Stimulated activated memory B cell treated with anti-CD40 and anti-IgM and Interleukin-4, amounts not matched to agents 10 μg/mL and 1 μg/mL and 100 μg/mL, for 72 hours (primary cell): ENCODE measurements at places on chromosomes 11 and 22.
A peak's percentile ranks its signal among the peaks of the same experiment; 100 is the strongest.

DNA sequence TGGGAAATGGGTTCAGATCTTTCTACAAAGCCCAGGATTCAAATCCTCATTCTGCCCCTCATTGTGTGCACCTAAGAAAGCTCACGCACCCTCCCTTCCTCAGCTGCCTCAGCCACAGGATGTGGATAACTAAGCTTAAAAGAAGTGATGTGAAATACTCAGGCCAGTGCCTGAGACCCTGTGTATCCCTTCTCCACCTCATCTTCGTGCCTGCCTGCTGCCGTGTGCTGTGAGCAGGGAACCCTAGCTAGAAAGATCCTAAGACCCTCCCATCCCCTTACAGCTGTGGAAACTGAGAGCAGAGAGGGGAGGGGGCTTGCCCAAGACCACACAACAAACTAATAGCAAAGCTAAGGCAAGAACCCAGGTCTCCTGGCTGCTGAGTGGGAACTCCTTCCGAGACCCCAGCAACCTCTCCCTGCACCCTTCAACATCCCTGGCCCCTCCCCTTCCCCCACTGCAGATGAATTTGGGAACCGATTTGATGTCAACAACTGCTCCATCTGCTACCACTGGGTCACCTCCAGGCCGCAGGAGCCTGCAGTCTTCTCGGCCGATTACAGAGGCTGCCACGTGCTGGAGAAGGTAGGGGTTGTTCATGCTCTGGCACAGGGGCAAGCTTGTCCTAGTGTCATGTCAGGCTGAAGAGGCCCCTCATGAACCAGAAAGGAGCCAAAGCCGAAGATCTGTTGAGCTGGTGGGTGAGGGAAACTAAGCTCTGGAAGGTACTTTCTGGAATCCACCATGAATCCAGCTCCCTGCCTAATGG lies 1.5 kb downstream of the ZP1 start:
- H3K36me3 ChIP-seq: no peaks in the 10 kb centered on the region
- no peak overlapping the region for H3K27ac ChIP-seq
- H3K4me1 ChIP-seq: no peaks in the 10 kb centered on the region
- H3K27me3 ChIP-seq: peaks cover 20% of the 10 kb centered on the region
- no peak overlapping the region for H3K4me3 ChIP-seq

DNA sequence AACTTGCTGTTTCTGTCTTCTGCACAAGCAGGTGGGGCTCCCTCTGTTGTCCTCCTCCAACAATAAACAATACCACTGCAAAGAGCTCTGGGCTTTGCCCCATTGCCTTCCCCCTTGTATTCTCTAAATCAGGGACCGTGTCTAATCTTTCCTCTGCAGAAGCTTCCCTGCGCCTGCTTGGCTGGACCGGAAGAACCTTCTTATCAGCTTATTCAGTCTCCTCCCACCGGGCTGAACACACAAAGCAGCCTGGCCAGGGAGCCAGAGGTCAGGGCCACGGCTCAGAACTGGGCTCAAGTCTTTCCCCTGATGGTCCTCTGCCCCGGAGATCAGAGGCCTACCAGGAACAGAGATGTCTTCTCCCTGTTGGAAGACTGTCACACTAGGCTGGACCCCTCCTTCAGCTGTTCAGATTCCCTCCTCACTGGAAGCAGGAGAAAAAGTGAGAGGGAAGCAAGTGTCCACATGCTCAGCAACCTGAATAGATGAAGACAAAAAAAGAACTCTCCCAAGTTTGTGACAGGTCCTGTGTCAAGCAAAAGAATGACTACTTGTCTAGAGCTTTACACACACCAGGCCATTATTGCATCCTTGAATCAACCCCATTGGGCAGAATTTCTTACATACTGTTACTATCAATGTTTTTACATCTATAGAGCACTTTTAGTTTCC lies 63.7 kb downstream of the RAB30 start:
- no peaks in the 10 kb centered on the region for H3K27me3 ChIP-seq
- peaks cover 37% of the 10 kb centered on the region for H3K36me3 ChIP-seq
- H3K4me3 ChIP-seq: peak overlapping the region; percentile 41
- peaks cover 66% of the 10 kb centered on the region for H3K4me1 ChIP-seq
- peak overlapping the region; percentile 77 for H3K27ac ChIP-seq

- no peaks in the 10 kb centered on the region for H3K27me3 ChIP-seq
- no peak for ATAC-seq
- no peaks in the 10 kb centered on the region for H3K4me1 ChIP-seq
- H3K27ac ChIP-seq: no peak overlapping the region
- H3K36me3 ChIP-seq: no peaks in the 10 kb centered on the region
These were observed 952.5 kb upstream of the CNTN5 start for GRCh38 chr11:98068251-98068650.

- no peak overlapping the region for H3K4me3 ChIP-seq
- no peaks in the 10 kb centered on the region for H3K36me3 ChIP-seq
- H3K27ac ChIP-seq: no peak overlapping the region
- peaks cover 19% of the 10 kb centered on the region for H3K27me3 ChIP-seq
These were observed 12.2 kb downstream of the OR4D9 start for GRCh38 chr11:59523541-59523940.

- no peak overlapping the region for H3K27ac ChIP-seq
- H3K4me1 ChIP-seq: peaks cover 6% of the 10 kb centered on the region
- H3K36me3 ChIP-seq: no peaks in the 10 kb centered on the region
These were observed 6.7 kb downstream of the DSCAML1 start for GRCh38 chr11:117790279-117790678.

- no peaks in the 10 kb centered on the region for H3K36me3 ChIP-seq
- H3K27ac ChIP-seq: no peak overlapping the region
- H3K4me3 ChIP-seq: no peak overlapping the region
- H3K4me1 ChIP-seq: no peaks in the 10 kb centered on the region
- no peak for ATAC-seq
- no peaks in the 10 kb centered on the region for H3K27me3 ChIP-seq
These were observed 6.0 kb upstream of the SLC35C1 start for GRCh38 chr11:45798793-45799441.

GRCh38 chr11:118058311-118059245 lies 18.3 kb upstream of the TMPRSS4 start:
- peaks cover 27% of the 10 kb centered on the region for H3K27me3 ChIP-seq
- peaks cover under 1% of the 10 kb centered on the region for H3K4me1 ChIP-seq
- ATAC-seq: no peak
- no peaks in the 10 kb centered on the region for H3K36me3 ChIP-seq
- H3K4me3 ChIP-seq: no peak overlapping the region
- no peak overlapping the region for H3K27ac ChIP-seq

DNA sequence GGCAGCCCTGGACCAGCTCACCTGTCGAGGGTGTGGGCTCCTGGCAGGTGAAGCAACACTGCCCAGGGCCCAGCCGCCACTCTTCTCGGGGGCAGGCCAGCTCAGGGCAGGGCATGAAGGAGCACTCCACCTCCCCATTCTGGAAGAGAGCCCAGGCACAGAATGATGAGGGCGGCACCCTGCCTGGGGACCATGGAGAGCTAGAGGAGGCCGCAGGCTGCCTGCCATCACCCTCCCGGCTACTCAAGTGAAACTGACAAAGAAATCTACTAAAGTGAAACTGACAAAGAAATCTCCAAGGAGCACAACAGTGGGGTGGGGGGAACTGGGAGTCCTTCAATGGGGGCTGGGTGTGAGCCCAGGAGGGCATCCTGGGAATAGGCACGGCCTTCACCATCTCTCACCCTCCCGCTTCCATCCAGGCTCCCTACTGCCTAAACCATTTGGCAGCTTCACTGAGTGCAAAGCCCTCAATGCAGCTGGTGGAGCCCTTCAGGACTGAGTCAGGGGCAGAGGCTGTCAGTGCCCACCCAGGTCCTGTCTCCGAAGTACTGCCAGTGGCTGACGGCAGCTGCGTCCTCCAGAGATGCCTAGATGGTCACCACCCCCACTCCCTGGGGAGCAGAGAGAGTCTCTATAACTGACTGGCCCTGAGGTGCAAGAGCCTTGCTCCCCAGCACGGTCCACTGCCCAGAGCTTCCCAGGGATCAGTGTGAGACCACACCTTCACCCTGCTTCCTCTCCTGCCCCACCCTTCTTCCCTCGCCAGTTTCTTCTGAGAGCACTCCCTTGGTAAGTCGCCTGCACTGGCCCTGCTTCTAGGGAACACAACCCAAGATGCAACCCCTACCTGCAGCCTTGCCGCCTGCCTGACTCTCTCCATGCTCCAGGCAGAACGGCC lies 21.7 kb downstream of the VWCE start:
- no peaks in the 10 kb centered on the region for H3K36me3 ChIP-seq
- H3K27ac ChIP-seq: no peak overlapping the region
- H3K4me3 ChIP-seq: no peak overlapping the region

- H3K4me1 ChIP-seq: peaks cover 6% of the 10 kb centered on the region
- no peak overlapping the region for H3K27ac ChIP-seq
- H3K4me3 ChIP-seq: no peak overlapping the region
These were observed 120.9 kb downstream of the GALNT18 start for GRCh38 chr11:11500744-11501487.

DNA sequence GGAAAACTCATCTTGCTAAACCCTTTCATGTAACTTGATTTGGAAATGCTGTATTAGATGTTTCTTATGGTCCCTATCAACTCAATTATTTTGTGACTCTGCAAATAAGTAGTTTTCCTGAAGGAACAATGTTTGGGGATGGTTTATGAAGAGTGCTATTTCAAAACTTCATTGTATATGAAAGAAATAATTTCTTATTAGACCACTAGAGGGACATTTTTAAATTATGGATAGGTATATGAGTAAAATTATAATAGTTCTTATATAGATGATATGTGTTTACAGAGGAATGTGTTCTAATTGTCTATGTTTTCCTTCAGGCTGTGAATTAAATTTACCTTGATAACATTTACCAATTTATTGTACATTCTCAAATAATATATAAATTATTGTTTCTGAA lies 509.4 kb upstream of the RAG2 start:
- no peak overlapping the region for H3K4me3 ChIP-seq
- H3K27ac ChIP-seq: no peak overlapping the region
- no peak for ATAC-seq
- no peaks in the 10 kb centered on the region for H3K36me3 ChIP-seq

- no peaks in the 10 kb centered on the region for H3K27me3 ChIP-seq
- peaks cover 11% of the 10 kb centered on the region for H3K36me3 ChIP-seq
- ATAC-seq: no peak
- no peak overlapping the region for H3K27ac ChIP-seq
- no peak overlapping the region for H3K4me3 ChIP-seq
- peaks cover 12% of the 10 kb centered on the region for H3K4me1 ChIP-seq
These were observed 8.5 kb upstream of the PLET1 start for GRCh38 chr11:112269139-112269538.

DNA sequence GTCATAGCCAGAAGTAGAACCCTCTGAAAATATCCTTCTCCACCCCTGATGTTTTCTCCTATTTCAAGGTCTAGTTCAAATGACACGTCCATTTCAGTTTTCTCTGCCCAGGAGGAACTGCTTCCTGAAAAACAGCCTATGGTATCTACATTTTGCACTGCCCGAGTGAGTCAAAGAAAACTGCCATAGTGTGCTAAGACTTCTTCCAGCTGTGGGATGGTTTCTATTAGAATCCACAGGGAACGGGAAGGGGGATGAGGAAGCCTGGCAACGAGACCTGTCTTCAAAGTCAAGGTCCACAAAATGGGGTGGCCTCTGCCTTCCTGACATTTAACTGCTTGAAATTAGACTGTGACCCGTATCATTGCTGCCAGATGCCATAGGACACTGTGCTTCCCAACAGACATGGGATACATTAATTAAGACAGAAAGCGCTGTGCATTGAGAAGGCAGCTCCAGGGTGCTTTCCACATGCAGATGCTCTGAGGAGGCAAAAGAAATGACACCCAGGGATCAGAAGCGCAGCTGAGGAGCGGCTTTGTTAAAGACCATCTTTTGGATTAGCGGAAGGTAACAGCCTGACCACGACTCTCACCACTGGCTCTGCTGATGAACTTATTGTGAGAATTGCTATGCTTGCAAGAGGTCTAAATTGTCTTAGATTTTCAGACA lies 39.4 kb upstream of the NUP50 start:
- no peak for ATAC-seq
- H3K36me3 ChIP-seq: no peaks in the 10 kb centered on the region
- H3K27me3 ChIP-seq: peaks cover 9% of the 10 kb centered on the region
- no peak overlapping the region for H3K27ac ChIP-seq
- no peak overlapping the region for H3K4me3 ChIP-seq
- no peaks in the 10 kb centered on the region for H3K4me1 ChIP-seq

GRCh38 chr11:97610854-97611253 lies 1221.0 kb downstream of the JRKL start:
- no peaks in the 10 kb centered on the region for H3K36me3 ChIP-seq
- H3K4me1 ChIP-seq: no peaks in the 10 kb centered on the region
- H3K4me3 ChIP-seq: no peak overlapping the region
- no peak overlapping the region for H3K27ac ChIP-seq

DNA sequence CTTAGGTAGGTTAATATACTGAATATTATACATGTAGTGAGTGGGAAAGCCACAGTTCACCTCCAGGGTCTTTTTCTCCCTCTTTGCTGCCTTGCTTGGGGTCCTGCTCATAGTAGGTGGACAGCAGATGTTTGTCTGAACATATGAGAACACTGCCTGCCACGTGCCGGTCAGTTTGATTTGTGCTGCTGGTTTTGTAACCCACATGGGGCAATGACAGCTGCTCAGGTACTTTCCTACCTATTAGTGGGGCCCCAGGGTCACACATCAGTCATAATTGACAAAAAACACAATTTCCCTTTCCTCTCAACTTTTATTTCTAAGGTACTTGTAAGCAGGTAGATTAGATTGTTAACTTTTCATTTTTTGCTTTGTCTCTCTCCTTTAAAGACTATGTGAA lies 43.8 kb downstream of the BMAL1 start:
- peaks cover 18% of the 10 kb centered on the region for H3K36me3 ChIP-seq
- H3K4me3 ChIP-seq: no peak overlapping the region
- peaks cover 47% of the 10 kb centered on the region for H3K4me1 ChIP-seq
- H3K27me3 ChIP-seq: no peaks in the 10 kb centered on the region
- no peak for ATAC-seq
- H3K27ac ChIP-seq: peak overlapping the region; percentile 49

DNA sequence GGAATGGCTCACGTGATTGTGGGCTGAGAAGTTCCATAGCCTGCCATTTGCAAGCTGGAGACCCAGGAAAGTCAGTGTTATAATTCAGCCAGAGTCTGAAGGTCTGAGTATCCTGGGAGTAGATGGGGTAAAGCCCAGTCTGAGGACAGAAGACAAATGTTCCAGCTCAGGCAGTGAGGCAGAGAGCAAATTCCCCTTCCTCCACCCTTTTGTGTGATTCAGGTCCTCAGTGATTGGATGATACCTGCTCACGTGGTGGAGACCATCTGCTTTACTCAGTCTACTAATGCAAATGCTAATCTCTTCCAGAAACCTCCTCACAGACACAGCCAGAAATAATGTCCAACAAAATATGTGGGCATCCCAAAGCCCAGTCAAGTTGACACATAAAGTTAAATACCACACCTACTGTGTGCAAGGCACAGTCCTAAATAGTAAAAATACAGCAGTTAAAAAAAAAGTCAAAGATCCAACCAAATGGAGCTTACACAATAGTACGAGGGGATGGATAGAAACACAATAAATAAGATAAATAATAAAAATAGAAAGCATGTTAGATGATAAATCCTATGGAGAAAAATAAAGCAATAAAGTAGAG lies 13.2 kb upstream of the APOL6 start:
- H3K4me1 ChIP-seq: no peaks in the 10 kb centered on the region
- peaks cover 19% of the 10 kb centered on the region for H3K27me3 ChIP-seq
- no peak overlapping the region for H3K27ac ChIP-seq
- no peak for ATAC-seq

- H3K4me1 ChIP-seq: peaks cover 40% of the 10 kb centered on the region
- no peak overlapping the region for H3K4me3 ChIP-seq
- H3K27me3 ChIP-seq: no peaks in the 10 kb centered on the region
- H3K27ac ChIP-seq: no peak overlapping the region
- H3K36me3 ChIP-seq: peaks cover 6% of the 10 kb centered on the region
- ATAC-seq: peak; percentile 39
These were observed 6.0 kb downstream of the RNF169 start for GRCh38 chr11:74754507-74755252.

- H3K4me1 ChIP-seq: peaks cover 93% of the 10 kb centered on the region
- H3K27me3 ChIP-seq: no peaks in the 10 kb centered on the region
- H3K4me3 ChIP-seq: no peak overlapping the region
These were observed 22.3 kb downstream of the PPFIBP2 start for GRCh38 chr11:7536100-7536499.
